NCI-H2029 treated with DMSO at 0.1 percent for 48 hours (cell line): ENCODE measurements at places on chromosomes 7 and 10.

- no peak for DNase-seq
Measured at GRCh38 chr7:74093671-74094223, 10.1 kb downstream of the LIMK1 start.

GRCh38 chr7:46133072-46133471 lies 212.0 kb upstream of the IGFBP3 start:
- DNase-seq, result no peak

DNA sequence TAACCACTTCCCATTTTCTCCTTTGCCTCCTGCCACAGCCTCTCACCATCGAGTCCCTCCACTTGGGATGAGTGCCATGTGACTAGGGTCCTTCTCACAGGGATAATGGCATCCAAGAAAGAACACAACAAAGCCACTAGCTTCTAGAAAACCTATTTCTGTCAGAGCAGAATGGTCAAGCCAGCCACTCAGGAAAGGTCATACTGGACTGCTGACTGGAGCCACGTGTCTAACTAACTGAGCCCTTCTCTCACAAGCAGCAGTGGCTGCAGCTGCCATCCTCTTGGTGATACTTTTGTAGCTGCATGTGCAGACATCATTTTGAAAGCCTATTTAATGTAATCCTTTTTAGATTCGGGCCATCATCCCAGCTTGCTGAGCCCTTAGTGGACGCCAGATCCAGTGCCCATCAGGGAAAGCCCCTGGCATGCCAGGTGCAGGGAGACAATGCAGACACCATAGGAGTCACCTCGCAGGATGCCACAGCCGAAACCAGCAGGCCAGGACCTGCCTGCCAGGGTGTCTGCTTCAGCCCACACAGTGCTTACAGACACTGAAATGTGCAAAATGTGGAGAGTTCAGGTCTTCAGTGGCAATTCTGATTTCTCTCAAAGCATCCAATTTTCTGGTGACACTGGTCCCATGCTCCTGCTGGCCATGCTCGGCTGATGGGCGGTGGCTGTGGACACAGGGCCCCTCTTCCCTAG lies 98.3 kb upstream of the DDC start:
- DNase-seq, result no peak

DNA sequence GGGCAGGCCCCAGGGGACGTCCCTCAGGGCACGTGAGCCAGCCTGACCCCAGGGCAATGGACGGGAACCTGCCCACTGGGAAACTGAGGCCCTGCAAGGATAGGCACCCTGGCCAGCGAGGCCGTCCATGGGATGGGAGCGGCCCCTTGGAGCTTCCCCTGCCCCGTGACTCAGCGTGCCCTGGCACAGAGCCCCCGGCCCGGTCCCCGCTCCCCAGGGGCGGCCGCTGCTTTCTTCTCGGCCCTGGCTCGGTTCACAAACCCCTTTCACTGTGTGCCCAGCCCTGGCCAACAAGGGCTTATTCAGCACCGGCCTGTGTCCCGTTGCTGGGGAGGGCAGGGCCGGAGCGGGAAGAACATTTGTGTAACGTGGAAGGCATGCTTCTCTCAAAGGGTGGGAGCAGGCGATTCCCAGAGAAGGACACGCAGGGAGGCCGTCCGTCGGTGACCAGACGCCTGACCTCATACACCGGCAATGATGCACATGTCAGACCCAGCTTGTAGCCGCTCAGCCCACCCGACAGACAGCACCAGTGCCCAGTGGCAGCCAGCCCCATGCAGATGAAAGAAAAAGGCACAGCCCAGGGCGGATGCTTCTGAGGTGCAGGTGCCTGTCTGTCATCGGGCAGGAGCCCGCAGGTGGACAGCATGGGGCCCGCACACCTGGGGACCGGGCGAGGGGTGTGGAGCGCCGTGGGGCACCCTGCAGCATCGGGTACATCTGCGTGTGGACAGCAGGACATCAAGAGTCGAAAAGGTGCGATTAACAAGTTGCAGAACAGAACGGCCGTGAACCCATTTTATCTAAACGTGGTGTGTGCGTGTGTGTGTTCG lies 94.5 kb downstream of the PDGFA start:
- no peak for DNase-seq

DNA sequence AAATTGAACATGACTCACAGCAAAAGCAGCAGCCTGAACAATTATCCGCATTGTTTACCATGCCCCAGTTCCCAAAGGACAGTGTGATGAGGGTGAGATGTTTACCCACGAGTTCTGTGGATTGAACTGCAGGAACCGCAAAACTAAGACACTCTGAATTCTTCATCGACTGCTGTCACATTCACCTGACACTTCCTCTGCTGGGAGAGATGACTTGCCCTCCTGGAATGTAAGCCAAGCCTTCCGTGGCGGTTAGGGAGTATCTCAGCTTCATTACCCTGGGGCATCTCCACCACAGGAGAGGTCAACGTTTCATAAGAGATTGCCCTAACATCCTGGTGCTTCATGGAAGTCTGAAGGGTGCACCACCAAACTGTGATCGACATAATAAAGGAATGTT lies 374.6 kb upstream of the ADARB2 start:
- DNase-seq, result no peak

DNA sequence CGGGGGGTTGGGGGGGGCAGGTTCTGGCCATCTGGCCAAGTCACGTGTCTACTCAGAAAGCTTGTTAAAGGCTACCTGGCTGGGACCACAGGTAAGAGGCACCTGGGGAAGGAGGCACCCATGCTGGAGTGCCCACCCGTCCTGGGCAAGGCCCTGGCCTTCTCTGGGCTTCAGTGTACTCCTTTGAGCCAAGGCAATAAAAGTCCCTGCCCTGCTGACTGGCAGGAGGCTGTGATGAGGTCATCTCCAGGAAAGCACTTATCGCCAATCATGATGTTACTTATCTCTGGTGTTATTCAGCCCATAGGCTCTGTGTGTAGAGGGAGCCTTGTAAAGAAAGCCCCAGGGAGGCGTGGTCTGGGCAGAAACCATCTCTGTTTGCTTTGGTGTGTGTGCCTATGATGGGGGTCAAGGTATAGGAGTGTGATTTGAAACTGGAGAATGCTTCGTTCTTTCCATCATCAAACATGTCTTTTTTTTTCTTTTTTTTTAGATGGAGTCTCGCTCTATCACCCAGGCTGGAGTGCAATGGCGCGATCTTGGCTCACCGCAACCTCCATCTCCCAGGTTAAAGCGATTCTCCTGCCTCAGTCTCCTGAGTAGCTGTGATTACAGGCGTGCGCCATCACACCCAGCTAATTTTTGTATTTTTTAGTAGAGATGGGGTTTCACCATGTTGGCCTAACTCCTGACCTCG lies 2.5 kb upstream of the CLDN4 start:
- DNase-seq, result peak; percentile 97

- DNase-seq, result no peak
Measured at GRCh38 chr7:116218747-116219146, 8.4 kb downstream of the TES start.

GRCh38 chr7:80533287-80533686 lies 21.4 kb upstream of the GNAT3 start:
- DNase-seq, result no peak

DNA sequence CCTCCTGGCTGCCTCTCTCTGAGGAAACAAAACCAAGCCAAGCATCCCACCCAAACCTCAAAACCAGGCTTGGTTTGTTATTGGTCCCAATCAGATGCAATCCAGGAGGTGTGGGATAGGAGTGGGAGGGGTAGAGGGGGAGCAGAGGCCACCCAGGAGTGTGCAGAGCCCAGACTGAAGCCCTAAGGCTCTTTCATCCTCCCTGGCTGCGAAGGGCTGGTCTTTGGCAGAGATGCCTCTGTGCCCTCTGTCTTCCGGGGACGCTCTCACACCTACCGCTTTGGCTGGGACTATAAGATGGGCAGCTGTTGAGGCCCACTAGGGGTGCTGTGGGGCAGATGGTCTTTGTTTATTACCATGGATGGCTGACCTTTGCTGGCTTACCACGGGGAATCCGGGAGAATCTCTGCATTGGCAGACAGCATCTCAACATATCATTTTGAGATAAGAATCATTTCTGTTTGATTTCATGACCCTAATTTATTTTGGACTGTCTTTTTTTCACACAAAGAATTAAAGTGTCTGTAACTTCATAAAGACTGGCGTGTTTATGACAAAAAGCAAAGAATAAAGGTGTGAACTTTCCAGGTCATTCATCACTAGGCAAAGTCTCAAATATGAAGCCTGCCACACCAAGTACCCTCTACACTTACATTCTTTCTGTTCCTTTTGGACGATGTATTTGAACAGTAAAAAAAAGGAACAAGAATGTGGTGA lies 6.5 kb upstream of the DENND2A start:
- no peak for DNase-seq

DNA sequence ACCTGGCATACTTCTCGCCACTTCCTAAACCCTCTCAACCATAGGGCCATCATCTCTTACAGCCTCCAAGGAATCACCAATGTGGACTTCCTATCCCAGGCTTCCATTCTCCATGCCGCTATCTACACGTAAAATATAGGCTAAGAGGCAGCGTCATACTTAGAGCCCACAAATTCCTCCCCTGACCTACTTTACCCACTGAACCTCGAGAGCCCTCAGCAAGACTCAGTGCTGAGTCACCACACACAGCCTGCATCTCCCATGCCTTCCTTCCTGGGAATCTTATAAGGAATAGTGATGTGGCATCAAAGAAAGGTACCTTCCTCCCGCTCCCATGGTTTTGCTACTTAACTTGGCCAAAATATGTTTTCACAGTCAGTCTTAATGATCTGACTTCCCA lies 435.6 kb upstream of the NFE2L3 start:
- DNase-seq, result no peak

GRCh38 chr10:89853781-89854191 lies 152.4 kb downstream of the KIF20B start:
- no peak for DNase-seq

DNA sequence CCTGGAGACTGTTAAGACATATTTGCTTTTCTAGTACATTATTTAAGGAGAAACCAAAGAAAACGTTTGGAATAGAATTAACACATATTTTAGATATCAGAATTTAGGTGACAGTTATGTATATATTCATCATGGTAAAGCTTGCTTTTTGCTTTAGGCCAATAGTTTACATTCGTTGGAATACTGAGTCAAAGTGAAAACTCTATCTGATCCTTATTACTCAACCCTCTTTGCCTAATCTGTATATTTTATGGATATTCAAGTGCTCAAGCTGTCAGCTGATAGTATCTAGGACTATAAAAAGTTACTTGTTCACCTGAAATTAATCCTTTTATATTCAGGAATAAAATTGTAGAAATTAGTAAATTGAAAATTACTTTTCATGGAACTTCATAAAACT lies 61.1 kb downstream of the VPS50 start:
- no peak for DNase-seq

- no peak for DNase-seq
Measured at GRCh38 chr10:103282961-103283360, 6.0 kb downstream of the INA start.

- no peak for DNase-seq
Measured at GRCh38 chr7:133065301-133065700, 16.6 kb downstream of the CHCHD3 start.

DNA sequence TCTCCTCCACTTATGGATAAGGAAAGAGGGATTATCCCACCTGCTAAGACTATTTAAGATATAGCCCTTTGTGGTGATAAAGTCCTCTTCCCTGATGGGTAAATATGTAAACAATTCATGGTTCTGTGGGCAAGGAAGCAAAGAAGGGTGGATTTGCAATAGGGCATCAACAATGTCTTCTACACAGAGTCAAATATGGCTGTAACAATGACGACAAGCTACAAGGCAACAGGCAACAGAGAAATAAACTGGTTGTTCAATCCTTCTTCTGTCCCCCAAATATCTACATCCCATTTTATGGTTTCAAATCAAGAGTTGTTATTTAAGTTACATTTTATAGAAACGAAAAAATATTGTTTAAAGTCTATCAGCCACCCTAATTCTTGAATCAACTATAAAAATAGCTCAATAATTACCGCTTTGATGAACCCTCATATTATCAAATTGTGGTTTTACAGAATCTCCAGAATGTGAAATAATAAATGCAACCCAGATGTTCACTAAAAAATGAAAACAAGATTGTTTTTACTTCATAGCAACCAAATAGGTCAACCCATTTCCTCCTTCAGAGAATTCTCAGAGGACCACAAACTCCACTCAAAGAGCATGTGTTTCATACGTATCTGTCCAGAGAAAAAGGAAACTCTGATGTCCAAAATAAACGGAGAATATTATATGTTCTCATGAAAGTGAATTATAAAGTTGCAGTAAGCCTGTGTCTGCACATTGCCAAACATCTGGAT lies 13.8 kb downstream of the CYTH3 start:
- no peak for DNase-seq

GRCh38 chr10:116909307-116909706 lies 60.0 kb downstream of the ENO4 start:
- DNase-seq, result no peak

GRCh38 chr10:73601486-73601921 lies 10.4 kb upstream of the USP54 start:
- DNase-seq, result peak; percentile 43

GRCh38 chr7:46244757-46245156 lies 323.7 kb upstream of the IGFBP3 start:
- no peak for DNase-seq

DNA sequence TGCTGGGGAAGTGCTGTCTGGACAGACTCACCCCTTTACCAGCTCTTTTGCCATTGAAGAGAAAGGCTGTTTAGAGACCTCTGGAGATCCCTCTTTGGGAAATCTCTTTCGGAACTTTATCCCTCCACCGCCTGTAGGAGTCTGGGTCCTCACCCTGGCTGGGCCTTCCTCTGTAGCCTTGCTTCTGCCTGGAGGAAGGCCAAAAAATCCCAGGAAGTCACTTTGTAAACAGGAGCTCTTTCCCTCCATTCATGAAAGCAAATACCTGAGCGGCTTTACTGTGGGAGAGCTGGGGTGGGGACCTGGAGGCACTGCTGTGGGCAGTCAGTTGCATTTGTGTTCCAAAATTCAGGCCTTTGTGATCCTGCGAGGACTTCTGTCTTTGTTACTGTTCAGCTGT lies 126.2 kb downstream of the KLF6 start:
- peak; percentile 26 for DNase-seq
